Calu3 (cell line): ENCODE measurements at places on chromosomes 4 and X. TPM values are rescaled to one million over a fixed set of nuclear protein-coding genes. Genes with fewer than 3 reads are reported as not detected.

Gene MGARP
- not detected in 2 replicates for total RNA-seq

Gene UCP1
- not detected in 2 replicates for total RNA-seq

Gene DNAAF6
- not detected in 2 replicates for total RNA-seq

Gene TBC1D9
- 7.5 and 9.4 TPM in 2 replicates for total RNA-seq

Gene HSD17B13
- total RNA-seq: not detected in 2 replicates

Gene SPANXD
- not detected in 2 replicates for total RNA-seq

Gene GLRA3
- 0.07 and 0.12 TPM in 2 replicates for total RNA-seq

Gene SPANXB1
- not detected in 2 replicates for total RNA-seq

Gene HERC5
- 20.1 and 44.2 TPM in 2 replicates for total RNA-seq

Gene SUPT20HL2
- not detected in 2 replicates for total RNA-seq

Gene RNF150
- 0.14 and 0.17 TPM in 2 replicates for total RNA-seq

Gene MAGEA11
- not detected in 2 replicates for total RNA-seq

Gene CENPVL2
- not detected in 2 replicates for total RNA-seq

Gene TMSB15B
- total RNA-seq: 7.7 and 8.2 TPM in 2 replicates

Gene ASMTL
- total RNA-seq: 14.4 and 18.0 TPM in 2 replicates

Gene ANXA10
- 43.2 and 58.3 TPM in 2 replicates for total RNA-seq

Gene DMRTC1
- not detected in 2 replicates for total RNA-seq

Gene SMR3A
- total RNA-seq: not detected in 2 replicates

Gene TKTL1
- total RNA-seq: not detected in 2 replicates

Gene CCKAR
- not detected in 2 replicates for total RNA-seq

Gene FAM13A
- total RNA-seq: 12.1 and 13.5 TPM in 2 replicates

Gene COMMD8
- total RNA-seq: 13.5 and 13.7 TPM in 2 replicates

Gene FAM241A
- total RNA-seq: 1.4 and 1.6 TPM in 2 replicates

Gene MAGEB10
- not detected in 2 replicates for total RNA-seq

Gene SATL1
- total RNA-seq: 0.10 TPM in 1 of 2 replicates, not detected in the other

Gene TCEAL8
- not detected in 2 replicates for total RNA-seq

Gene PSAPL1
- not detected in 2 replicates for total RNA-seq

Gene AADAT
- total RNA-seq: 7.6 and 13.8 TPM in 2 replicates

Gene ASB9
- 10.8 and 12.2 TPM in 2 replicates for total RNA-seq

Gene MAOA
- 1.8 and 3.3 TPM in 2 replicates for total RNA-seq

Gene CNGA1
- total RNA-seq: 2.2 and 2.4 TPM in 2 replicates

Gene SPATA4
- total RNA-seq: not detected in 2 replicates

Gene SH2D1A
- total RNA-seq: not detected in 2 replicates

Gene FMR1NB
- not detected in 2 replicates for total RNA-seq

Gene GLRA2
- total RNA-seq: not detected in 2 replicates

Gene TCEANC
- total RNA-seq: 1.7 and 2.1 TPM in 2 replicates

Gene DKK2
- not detected in 2 replicates for total RNA-seq

Gene RTL3
- total RNA-seq: not detected in 2 replicates

Gene ATP8A1
- total RNA-seq: 0.73 and 0.76 TPM in 2 replicates

Gene TRPC5OS
- total RNA-seq: not detected in 2 replicates

Gene TEX13D
- total RNA-seq: not detected in 2 replicates

Gene MAGEA3
- total RNA-seq: not detected in 2 replicates

Gene ATOH1
- total RNA-seq: not detected in 2 replicates

Gene TSPAN7
- 0.21 and 0.47 TPM in 2 replicates for total RNA-seq

Gene STBD1
- 3.2 and 5.0 TPM in 2 replicates for total RNA-seq

Gene NFKB1
- total RNA-seq: 31.3 and 35.6 TPM in 2 replicates

Gene NSG1
- total RNA-seq: not detected in 2 replicates

Gene TDO2
- total RNA-seq: not detected in 2 replicates

Gene TLR2
- 7.0 and 10.8 TPM in 2 replicates for total RNA-seq

Gene DGAT2L6
- total RNA-seq: not detected in 2 replicates

Gene AR
- 0.34 and 0.83 TPM in 2 replicates for total RNA-seq

Gene WWC2
- total RNA-seq: 38.7 and 39.0 TPM in 2 replicates

Gene PCDH10
- not detected in 2 replicates for total RNA-seq

Gene NEUROG2
- total RNA-seq: not detected in 2 replicates

Gene NRK
- total RNA-seq: not detected in 2 replicates

Gene PLXNA3
- 74.0 and 82.6 TPM in 2 replicates for total RNA-seq

Gene APBB2
- total RNA-seq: 15.5 and 17.7 TPM in 2 replicates
